ENCODE measurements at places on chromosomes 7 and 10.

DNA sequence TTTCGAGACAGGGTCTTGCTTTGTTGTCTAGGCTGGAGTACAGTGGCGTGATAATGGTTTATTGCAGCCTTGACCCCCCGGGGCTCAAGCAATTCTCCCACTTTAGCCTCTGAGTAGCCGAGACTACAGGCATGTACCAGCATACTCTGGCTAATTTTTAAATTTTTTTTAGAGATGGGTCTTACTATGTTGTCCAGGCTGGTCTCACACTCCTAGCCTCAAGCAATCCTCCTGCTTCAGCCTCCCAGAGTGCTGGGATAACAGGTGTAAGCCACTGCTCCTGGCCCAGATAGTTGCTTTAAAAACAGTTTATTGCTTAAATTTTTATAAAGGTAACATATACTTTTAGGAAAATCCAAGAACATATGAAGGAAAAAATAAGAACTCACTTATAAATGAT is 26.3 kb downstream of the NEURL1 start:
- DNase-seq, result no peak

DNA sequence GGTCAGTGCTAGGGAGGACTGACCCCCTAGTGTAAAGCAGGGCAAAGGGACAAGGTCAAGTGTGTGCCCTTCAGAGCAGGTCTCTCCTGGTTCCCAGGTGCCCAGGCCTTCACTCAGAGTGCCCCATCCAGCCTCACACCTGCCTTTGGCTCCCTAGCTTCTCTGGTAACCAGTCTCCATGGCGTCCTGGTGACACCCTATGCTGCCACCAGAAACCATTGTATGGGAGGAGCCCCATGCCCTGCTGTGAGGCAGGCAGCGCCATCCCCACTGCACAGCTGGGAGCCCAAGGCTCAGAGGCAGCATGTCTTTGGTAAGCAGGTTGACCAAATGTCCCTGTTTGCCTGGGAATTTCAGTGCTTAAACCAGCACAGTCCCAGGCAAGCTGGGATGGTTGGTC is 33.1 kb upstream of the HMX3 start:
- no peak for DNase-seq

GRCh38 chr7:133183042-133183794 is 69.7 kb upstream of the EXOC4 start:
- no peak for DNase-seq

DNA sequence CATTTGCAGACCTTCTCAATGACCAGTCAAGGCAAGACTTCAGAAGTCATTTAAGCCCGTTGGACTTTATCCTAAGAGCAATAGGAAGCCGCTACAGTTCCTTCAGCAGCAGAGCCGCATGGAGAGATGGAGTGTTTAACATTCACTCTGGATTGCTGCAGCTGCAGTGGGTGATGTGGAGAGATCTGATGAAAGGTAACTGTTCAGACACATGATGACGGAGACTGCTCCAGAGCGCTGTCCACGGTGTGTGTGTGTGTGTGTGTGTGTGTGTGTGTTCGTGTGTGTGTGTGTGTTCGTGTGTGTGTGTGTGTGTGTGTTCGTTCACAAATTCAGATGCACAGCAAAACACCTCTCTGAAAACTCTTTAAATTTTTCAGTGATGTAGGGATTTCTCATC is 37.0 kb downstream of the SEC61G start:
- DNase-seq, result no peak

DNA sequence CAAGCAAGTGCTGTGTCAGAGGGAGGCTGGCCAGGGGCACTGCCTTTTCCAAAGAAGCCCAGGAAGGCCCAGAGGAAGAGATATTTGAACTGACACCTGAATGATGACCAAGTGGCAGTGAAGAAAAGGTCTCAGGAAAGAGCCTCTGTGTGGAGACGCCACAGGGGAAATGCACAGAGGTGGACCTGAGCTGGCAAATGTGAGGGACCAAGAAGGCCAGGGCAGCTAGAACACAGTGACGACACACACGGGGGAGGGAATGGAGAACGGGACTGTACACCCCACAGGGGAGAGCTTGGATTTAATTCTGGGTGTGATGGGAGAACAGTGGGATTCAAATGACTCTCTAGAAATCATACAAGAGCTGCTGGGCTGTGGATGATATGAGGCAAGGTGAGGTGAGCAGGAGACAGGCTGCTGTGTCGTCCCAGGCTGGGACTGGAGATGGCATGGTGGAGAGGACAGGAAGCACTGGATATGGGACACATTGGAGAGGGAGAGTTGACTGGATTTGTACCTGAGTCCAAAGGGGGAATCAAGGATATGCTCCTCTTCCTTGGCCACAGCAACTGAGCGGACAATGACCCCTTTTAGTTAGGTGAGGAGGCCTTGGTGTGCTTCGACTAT is 84.2 kb upstream of the DDC start:
- DNase-seq, result no peak

- no peak for DNase-seq
Measured at GRCh38 chr10:133008196-133008595, 65.8 kb upstream of the CFAP46 start.

GRCh38 chr7:22728401-22729029 is 1.5 kb downstream of the IL6 start:
- peak; percentile 18 for DNase-seq

DNA sequence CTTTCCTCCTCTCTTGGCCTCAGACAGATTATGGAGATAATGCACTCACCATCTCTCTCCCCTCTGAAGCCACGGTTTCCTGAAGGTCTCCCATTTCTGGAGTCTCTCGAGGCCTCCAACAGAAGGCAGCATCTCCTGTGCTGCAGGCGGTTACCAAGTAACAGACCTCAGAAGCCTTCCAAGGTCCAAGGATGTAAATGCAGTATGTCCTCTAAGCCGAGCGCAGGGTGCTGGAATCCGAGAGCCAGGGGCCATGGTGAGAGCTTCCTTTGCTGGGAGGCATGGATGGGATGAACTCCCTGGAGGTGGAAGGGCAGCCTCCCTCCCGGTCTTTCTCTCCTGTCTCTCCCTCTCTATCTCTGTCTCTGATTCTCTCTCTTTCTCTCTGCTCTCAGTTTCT is 79.8 kb downstream of the ADARB2 start:
- DNase-seq, result no peak

GRCh38 chr10:60820093-60820754 is 41.9 kb downstream of the CDK1 start:
- DNase-seq, result no peak

DNA sequence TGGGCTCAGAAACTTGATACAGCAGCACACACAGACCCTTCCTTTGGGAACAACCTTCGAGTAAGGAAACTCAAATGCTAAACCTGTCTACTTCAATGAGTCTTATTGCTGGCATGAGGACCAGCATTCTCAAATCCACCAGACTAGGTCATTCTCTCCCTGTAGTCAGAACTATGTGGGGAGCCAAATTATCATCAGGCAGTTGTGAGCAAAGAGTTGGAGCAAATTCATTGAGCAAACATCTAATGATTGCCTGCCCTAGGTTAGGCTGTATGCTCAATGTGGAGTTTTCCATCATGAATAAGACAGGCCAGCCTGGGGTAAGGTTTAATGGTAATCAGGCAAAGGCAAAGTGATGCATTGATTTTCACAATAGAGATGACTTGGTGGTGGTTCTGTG is 3.6 kb downstream of the EPDR1 start:
- DNase-seq, result no peak

DNA sequence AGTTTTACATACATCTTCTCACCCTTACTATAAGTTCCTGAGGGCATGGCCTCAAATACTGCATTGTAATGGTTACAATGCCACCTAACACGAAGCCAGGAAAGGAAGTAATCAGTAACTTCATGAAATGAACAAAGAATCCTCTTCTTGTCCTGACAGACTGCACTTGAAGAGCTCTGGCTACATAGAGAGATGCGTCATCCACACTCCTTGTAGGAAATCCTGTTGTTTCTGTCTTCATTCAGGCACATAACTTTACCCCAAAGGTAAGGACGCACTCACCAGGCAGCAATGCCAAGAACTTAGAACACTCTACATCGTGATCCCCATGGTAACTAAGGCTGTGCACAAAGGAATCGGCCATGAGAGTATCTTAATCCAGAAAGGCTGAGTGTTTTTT is 80.3 kb upstream of the ARID5B start:
- DNase-seq, result no peak

GRCh38 chr10:128237710-128238109 is 111.5 kb upstream of the MKI67 start:
- DNase-seq, result no peak

- DNase-seq, result no peak
Measured at GRCh38 chr7:83588602-83589240, 60.2 kb downstream of the SEMA3E start.

GRCh38 chr10:6116806-6117205 is 28.0 kb downstream of the RBM17 start:
- no peak for DNase-seq

DNA sequence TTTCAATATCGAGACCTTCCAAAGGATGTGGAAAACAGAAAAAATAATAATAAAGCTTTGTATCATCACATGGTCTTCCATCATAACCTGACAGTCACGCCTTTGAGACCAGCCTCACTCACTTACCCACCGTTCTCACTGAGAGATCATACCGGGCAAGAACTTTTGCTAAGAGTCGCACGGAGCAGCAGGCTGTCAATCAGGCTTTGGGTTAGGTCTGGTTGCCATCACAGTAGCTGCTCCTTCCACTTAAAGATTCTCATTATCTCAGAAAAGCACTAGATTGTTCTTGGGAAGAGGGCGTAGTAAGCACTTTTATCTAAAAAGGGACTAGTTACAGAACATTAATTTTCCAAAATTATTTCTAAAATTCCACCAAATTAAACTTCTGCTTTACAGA is 2.0 kb downstream of the RELN start:
- peak; percentile 21 for DNase-seq

DNA sequence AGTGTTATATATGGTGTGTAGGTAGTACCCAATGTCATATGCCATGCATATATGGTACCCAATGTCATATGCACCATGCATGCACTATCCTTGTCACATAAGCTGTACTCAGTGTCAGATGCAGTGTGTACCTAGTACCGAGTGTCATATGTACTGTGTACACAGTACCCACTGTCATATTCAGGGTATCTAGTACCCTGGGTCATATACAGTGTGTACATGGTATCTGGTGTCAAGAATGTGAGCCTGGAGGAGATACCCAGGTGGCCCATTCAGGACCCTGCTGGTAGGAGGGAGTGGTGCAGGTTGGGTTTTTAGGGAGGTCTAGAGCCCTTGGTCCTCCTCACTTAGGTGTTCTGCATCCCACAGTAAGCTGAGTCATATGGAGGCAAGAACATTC is 1.8 kb downstream of the ZMYND11 start:
- no peak for DNase-seq

Measured in NCI-H2227 treated with DMSO at 0.1 percent for 48 hours (cell line).